Foreskin fibroblast (primary cell): ENCODE measurements at places on chromosomes 13 and 19.

DNA sequence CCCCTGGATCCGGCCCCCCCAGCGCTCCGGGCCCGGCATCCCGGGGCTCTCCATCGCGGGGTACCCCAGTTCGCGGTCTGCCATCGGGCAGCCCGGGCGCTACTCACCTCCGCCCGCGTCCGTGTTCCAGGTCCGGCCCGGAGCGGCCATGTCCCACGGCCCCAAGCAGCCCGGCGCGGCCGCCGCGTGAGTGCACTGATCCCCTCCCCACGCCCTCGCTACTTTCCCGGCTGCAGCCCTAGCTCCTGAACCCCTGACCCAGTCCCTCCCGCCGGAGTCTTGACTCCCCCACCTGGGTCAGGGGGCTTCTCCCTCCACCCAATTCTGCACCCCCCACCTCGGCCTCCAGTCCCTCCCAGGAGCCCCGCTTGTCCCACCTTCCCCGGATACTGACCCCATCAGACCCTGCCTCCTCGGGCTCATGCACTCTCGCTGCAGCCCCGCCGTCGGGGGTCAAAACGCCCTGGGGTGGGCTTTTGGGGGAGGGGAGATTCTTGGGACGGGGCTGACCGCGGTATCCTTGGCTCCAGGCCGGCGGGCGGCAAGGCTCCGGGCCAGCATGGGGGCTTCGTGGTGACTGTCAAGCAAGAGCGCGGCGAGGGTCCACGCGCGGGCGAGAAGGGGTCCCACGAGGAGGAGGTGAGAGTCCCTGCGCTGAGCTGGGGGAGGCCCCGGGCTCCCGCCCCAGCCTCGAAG is 566 bp downstream of the HMG20B start:
- DNase-seq, result peak; percentile 37

- DNase-seq, result no peak
These were observed 972.1 kb upstream of the PRR20A start for GRCh38 chr13:56168581-56168980.

- peak; percentile 67 for DNase-seq
These were observed 541.6 kb downstream of the SUCLA2 start for GRCh38 chr13:47459512-47459911.

GRCh38 chr19:4737955-4738600 is 14.4 kb upstream of the DPP9 start:
- DNase-seq, result no peak
